ENCODE measurements at places on chromosomes 11 and 22.

GRCh38 chr11:36352922-36353321 lies 56.8 kb downstream of the PRR5L start:
- DNase-seq, result no peak

DNA sequence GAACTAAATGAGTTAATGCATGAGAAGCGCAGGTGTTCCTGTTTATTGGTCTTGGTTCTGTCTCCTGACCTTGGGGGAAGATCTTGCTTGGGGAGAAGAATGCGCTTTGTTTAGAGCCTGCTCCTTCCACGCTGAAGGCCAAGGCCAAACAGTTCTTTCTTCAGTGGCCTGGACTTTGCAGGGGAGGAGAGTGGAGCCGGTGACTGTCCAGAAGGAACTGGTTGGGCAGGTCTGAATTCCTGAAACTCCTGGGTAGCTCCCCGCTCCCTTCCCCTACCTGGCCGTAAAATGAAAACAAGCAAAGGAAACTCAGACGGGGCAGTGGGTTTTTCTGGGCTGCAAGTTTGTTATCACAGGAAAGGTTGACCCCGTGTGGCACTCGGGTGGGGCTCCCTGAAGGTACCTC lies 3.6 kb downstream of the ARHGAP8 start:
- DNase-seq, result no peak

DNA sequence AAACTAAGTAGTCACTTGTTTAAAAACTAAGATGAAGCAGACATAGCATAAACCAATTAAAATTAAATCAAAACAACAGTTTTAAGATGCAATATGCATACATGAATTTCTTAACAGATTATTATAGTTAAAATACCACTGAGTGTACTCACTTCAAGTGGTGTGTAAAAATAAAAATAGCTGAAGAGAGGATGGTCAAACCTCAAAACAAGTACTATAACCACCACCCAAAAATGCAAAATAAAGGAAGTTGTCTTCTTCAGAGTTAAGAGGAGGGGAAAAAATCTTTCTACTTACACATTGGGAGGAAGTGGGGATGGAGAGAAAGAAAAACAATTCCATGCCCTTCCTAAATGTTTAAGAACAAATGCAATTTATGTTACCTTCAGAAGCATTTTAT lies 31.9 kb downstream of the RRAS2 start:
- DNase-seq, result peak; percentile 60

- DNase-seq, result no peak
Observed at GRCh38 chr11:128283451-128283850, 303.9 kb downstream of the ETS1 start.

DNA sequence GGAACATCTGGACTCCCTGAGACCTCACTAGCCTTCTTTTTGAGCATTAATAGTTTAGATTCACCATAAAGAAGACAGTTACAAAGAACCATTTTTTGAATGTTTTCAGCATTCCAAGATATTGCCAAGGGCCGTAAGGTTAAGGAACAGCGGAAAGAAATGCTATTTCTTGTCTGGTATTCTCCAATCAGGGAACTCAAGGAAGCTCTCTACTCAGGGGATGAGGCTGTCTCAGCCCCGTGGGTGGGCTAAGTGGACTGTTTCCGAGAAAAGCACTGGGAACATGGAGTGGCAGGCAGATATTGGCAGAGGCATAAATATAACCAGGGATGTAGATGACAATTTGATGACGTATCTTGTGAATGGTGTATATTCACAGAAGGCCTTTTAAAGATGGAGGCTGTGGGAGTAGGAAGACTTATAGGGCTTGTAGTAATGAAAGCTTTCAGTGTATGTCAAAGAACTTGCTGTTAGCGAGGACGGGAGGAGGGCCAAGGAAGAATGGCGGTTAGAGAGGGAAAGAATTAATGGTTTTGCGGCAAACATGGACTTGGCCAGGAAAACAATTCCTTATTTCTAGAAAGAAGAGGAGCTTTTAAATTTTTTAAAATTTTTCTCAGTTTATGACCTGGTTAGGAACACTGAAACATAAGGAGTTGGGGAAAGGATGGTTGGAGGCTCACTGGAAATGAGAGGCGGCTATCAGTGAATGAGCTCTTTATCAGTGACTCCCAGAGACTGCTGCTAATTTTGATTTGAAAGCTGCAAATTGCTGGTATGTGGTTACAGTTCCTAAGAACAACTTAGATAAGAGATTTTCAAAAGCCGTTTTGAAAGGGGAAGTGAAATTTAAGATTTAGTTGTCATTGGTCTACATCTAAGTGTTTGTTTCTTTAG lies 64.6 kb downstream of the ST3GAL4 start:
- peak; percentile 64 for DNase-seq

- no peak for DNase-seq
Observed at GRCh38 chr11:38323961-38324761, 1726.1 kb upstream of the RAG2 start.

GRCh38 chr11:87394924-87395323 lies 357.2 kb downstream of the TMEM135 start:
- DNase-seq, result no peak

- DNase-seq, result no peak
Observed at GRCh38 chr11:20248121-20248772, 88.0 kb upstream of the DBX1 start.

DNA sequence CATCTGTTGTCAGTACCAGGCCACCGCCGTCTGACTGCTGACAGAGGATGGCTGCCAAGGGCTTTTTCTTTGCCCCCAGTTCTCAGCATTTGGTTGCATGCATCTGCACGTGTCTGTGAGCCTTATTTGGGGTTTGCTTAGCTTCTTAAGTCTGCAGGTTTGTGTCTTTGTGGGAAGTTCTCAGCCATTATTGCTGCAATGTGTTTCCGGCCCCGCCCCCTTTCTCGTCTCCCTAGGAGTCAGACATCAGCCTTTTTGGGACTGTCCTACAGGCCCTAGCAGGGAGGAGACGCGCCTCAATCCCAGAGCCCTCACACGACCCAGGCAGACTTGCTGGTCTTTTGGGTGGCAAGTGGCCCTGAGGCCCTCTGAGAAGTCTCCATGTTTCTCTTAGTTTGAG lies 8.0 kb downstream of the MOB2 start:
- no peak for DNase-seq

- no peak for DNase-seq
Observed at GRCh38 chr22:44108806-44109385, 71.8 kb upstream of the PARVG start.

GRCh38 chr11:62669420-62670161 lies 1.9 kb upstream of the UQCC3 start:
- no peak for DNase-seq

- DNase-seq, result peak; percentile 13
Observed at GRCh38 chr11:10108915-10109680, 184.9 kb downstream of the SBF2 start.

- no peak for DNase-seq
Observed at GRCh38 chr11:7590529-7590928, 76.7 kb downstream of the PPFIBP2 start.

DNA sequence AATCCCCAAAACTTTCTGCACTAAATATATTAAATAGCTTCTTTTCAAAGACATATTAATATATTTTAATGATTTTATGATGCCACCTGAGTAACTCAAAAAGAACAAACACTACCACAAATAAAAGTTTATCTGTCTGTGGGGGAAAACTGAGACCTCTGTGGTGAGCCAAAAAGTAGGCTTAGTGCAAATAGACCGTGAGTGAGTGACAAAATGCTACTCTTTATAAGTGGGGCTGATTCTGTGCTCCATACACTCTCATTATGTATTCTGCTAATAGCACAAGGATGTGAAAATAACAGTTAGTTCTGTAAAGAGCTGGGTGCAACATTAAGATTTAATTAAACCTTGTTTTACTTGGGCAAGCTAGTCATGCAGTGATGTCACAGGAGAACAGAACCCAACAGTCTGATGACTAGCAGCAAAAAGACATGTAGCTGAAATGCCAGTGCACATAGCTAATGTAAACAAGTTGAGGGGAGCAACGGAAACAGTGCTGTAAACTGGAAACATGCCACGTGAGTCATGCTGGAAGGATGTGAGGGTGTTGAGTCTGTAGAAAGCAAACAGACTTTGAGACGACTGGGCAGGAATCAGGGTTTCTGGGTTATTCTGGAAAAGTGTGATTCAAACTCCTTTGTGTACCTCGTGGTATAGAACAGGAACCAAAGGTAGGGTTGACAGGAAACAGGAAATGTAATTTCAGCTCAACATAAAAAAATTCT lies 1130.4 kb downstream of the LRRC4C start:
- no peak for DNase-seq

DNA sequence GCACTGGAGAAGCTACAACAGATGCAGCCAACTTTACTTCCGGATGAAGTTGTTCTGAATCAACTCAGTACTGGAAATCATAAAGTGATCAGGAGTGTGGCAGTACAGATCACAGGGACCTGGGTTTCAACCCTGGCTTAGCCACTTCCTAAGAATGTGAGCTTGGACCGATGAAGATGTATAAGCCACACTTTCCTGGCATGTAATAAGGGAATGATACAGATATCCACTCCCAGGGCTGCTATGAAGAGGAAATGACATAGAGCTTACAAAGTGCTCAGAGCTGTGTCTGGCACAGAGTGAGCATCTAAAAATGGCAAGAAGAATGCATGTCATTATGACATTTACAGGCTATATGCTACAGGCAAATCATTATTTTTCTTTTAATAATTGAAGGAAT lies 378.7 kb downstream of the NTM start:
- no peak for DNase-seq

DNA sequence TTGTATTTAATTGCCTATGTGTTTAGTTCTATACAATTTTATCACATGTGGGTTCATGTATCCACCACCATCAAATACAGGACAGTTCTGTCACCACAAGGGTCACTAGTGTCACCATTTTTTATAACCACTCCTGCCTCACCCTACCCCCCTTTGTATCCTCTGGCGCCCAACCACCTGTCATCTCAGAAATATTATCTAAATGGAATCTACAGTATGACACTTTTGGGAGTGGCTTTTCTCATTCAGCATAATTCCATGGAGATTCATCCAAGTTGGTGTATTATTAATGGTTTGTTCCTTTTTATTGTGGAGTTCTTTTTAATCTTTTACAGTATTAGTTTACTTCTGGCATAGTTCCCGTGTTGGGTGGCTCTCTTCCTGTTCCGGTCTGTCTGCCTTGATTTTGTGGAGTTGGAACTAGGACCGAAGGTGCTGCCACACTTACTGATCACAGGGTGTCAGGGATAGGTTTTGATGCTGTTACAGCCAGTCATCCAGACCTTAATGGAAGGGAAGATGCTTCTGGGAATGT lies 58.5 kb downstream of the TNRC6B start:
- DNase-seq, result no peak

GRCh38 chr11:86294026-86294425 lies 8.0 kb upstream of the HIKESHI start:
- no peak for DNase-seq

DNA sequence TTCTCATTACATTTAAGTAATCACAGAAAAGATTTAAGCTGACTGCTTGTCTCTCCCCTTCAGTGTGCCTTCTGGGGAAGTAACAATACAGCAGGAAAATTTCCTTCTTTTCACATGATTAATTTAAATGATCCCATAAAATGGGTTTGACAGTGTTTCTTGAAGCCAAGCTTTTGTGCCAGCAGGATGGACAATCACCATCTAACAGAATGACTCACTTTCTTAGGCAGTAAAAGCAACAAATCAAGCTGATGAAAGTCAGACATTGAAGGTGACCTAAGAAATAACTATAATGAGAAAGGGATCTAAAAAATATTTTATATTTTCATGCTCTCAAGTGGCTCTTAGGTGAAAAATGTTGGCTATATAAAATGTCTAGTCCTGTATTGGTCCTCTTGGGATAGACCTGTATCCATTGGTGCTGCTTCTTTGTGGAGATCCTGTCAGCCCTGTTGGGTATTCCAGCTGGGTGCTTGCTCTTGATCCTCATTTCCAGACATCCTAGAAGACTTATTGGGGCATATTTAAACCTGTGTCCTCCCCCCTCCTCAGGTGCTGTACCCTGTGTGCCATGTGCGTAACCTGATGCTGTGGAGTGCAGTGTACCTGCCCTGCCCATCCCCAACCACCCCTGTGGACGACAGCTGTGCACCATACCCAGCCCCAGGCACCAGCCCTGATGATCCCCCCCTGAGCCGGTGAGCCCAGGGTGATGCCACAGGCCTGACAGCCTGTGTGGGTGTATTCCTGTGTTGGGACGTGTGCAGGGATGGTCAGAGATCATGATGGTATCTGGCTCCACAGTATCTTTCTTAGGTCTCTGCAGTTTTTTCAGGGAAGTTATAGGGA lies 62.7 kb upstream of the HORMAD2 start:
- DNase-seq, result no peak

DNA sequence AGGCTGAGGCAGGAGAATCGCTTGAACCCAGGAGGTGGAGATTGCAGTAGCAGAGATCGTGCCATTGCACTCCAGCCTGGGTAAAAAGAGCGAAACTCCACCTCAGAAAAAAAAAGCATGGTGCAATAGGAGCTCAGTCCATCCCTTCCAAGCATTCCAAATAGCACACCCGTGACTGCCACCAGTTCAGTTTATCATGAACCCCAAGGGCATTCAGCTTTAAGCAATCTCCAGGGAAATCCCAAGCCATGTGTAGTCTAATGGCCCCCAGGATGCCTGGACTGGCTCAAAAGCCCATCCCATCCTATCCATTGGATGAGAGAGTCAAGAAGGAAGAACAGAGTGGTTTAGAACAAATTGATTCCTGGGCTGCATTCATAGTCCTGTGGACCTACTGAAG lies 16.2 kb downstream of the MICAL3 start:
- no peak for DNase-seq

GRCh38 chr11:17986007-17986710 lies 26.7 kb downstream of the SERGEF start:
- DNase-seq, result no peak

GRCh38 chr11:60301178-60301577 lies 20.7 kb downstream of the MS4A4A start:
- no peak for DNase-seq

GRCh38 chr22:26711205-26711963 lies 54.0 kb downstream of the MIAT start:
- DNase-seq, result peak; percentile 10

- DNase-seq, result no peak
Observed at GRCh38 chr11:2315395-2316168, 13.8 kb downstream of the TSPAN32 start.

GRCh38 chr11:64428693-64429092 lies 69.7 kb downstream of the RPS6KA4 start:
- no peak for DNase-seq

- no peak for DNase-seq
Observed at GRCh38 chr22:25477358-25477757, 87.1 kb upstream of the GRK3 start.

- DNase-seq, result no peak
Observed at GRCh38 chr11:6674219-6674597, 8.9 kb downstream of the MRPL17 start.

GRCh38 chr11:112661146-112661545 lies 300.1 kb upstream of the NCAM1 start:
- DNase-seq, result no peak

DNA sequence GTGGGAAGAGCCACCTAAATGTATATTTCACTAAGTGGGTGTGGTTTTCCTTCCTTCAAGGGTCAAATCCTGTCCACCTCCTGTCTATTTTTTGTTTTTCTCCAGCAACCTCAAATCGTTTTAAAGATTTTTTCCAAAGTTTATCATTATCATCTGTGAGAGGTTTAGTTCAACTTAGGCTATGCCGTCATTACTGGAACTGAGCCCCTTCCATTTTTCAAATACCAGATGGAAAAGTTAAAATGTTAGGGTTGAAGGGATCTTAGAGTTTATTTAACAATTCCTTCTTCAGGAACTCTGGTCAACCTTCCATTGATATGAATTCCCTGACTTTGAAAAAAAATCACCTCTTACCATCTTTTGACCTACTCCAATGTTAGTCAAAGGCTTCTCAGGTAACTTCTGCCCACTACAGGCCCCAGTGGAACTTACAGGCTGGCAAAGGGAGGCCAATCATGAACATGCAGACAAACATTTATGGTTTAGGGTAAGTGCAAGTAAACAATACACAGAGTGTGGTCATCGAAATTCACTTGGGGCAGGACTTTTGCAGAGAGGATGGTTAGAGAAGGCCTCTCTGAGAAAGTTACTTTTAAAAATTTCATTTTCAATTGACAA lies 45.2 kb downstream of the SYN3 start:
- DNase-seq, result no peak

All from NAMALWA (cell line).